ENCODE measurements at places on chromosomes 4 and X. TPM values are rescaled to one million over a fixed set of nuclear protein-coding genes. Genes with fewer than 3 reads are reported as not detected.
A peak's percentile ranks its signal among the peaks of the same experiment; 100 is the strongest.

- no peak for DNase-seq
Observed at GRCh38 chrX:135436966-135437866, 15.5 kb downstream of the SMIM10L2A start.

DNA sequence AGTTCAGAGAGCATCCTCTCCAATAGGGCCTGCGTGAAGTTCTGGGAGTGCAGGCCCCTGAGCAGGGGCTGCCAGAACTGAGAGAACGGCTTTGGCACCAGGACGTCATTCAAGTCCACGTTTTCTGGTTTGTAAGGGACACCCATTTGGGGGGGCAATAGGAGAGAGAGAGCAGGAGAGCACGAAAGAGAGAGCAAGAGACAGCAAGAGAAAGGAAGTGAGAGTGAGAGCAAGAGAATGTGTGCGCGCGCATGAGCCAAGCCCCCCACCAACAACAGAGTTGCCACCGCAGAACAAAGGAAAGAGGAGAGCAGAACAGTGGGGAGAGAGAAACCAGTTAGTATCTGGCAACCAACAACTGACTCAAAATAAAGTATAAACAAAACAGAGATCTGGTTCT lies 10.4 kb downstream of the LAS1L start:
- no peak for DNase-seq

- DNase-seq, result no peak
Observed at GRCh38 chr4:85416094-85416493, 58.9 kb upstream of the ARHGAP24 start.

DNA sequence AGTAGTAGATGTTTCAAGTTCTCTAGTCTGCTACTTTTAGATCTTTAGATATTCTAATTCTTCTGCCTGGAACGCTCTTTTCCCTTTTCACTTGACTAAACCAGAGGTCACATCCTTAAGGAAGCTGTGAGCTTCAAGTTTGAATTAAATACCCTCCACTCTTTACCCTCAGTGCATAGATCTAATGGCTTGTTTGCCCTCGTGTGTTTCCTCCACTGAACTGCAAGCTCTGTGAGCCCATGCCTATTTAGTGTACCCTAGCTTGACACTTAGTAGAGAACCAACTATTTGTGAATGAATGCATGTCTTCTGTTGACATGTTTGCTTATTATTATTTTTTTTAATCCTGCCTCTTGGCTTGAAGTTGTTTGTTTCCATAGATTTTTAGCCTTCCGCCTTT lies 138.3 kb downstream of the PDE5A start:
- DNase-seq, result peak; percentile 6

- no peak for DNase-seq
Observed at GRCh38 chr4:54218736-54219135, 10.4 kb upstream of the PDGFRA start.

DNA sequence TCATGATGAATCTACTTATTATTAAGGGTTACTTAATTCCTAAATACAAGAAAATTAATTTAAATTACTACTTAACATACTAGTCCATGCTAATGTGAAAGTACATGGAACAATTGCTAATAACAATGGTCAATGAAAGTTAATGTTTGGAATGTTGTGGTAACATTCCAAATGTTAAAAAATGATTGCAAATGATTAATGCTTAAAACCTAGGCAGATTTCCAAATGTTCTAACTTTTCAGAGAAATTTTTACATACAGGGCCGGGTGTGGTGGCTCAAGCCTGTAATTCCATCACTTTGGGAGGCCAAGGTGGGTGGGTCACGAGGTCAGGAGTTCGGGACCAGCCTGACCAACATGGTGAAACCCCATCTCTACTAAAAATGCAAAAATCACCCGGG lies 1851.3 kb upstream of the PCDH7 start:
- DNase-seq, result no peak

GRCh38 chr4:16772366-16772850 lies 126.0 kb downstream of the LDB2 start:
- no peak for DNase-seq

- DNase-seq, result no peak
Observed at GRCh38 chr4:4968161-4968725, 51.0 kb downstream of the CYTL1 start.

GRCh38 chr4:101421386-101421785 lies 74.1 kb upstream of the PPP3CA start:
- no peak for DNase-seq

- DNase-seq, result no peak
Observed at GRCh38 chr4:24096603-24097002, 206.8 kb upstream of the PPARGC1A start.

DNA sequence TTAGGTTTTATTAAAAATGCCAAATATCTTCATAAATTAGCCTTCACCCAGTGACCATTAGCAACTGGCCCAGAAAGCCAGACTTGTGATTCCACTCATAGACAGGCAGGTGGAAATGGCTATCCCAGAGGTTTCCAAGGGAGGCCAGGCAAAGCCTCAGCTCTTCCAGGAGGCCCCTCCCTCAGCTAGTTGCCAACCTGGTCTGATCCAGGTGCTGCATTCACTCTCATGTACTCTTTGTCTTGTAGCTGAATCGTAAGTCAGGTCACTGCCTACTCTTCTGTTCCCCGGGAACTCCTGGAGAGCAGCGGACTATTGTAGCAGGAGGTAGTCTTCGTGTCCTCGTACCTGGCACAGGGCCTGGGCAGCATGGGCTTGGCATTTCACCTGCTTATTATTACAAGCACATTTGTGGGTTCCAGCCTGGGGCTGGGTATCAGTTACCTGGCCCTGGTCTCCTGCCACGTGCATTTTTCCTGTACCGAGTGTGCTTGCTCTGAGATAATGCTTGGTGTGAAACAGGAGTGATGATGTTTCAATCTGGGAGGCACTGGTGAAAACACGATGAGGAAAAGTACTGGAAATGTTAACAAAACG lies 101.6 kb downstream of the FAM193A start:
- no peak for DNase-seq

DNA sequence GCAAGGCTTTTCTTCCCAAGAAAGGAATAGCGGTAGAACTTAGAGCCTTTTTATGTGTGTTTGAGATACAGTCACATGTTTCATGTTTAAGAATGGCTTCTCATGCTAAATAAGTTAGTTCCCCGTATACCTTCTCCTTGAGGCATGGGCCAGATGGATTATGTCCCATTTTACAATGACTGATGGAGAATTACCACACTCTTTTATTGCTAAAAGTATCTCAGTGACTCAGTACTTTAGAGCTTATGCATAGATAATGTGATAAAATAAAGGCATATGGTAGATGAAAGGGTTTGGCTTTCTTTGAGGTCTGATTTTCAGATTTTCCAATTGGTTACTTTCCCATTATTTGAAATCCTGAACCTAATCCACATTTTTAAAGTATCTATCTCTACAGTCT lies 121.8 kb upstream of the BMPR1B start:
- no peak for DNase-seq

- DNase-seq, result peak; percentile 77
Observed at GRCh38 chr4:4430492-4431195, 43.7 kb downstream of the NSG1 start.

- no peak for DNase-seq
Observed at GRCh38 chr4:139054791-139055505, 39.4 kb downstream of the NOCT start.

- DNase-seq, result no peak
Observed at GRCh38 chrX:116436358-116436816, at the start of gene SLC6A14. TSS of gene SLC6A14 (plus strand) at chrX:116436606. CDS start at chrX:116436710, 104 bp downstream.

GRCh38 chrX:124216396-124217115 lies 115.9 kb upstream of the TEX13D start:
- DNase-seq, result no peak

DNA sequence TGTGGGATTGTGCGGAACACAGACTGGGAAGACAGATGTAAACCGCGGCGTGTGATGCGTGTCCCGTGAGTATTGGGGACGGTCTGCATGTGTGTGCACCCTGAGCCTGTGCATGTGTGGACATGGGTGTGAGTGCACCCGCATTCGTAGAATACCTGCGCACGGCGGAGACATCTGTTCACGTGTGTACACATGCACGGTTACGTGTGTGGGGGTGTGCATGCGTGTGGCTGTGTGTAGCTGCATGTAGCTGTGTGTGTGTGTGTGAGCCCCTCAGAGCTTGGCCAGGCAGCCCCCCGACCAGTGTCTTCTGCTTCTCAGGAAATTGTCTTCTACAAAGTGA lies 19.6 kb downstream of the ATP5ME start:
- DNase-seq, result no peak

- DNase-seq, result no peak
Observed at GRCh38 chr4:145804116-145804515, 124.2 kb downstream of the C4orf51 start.

DNA sequence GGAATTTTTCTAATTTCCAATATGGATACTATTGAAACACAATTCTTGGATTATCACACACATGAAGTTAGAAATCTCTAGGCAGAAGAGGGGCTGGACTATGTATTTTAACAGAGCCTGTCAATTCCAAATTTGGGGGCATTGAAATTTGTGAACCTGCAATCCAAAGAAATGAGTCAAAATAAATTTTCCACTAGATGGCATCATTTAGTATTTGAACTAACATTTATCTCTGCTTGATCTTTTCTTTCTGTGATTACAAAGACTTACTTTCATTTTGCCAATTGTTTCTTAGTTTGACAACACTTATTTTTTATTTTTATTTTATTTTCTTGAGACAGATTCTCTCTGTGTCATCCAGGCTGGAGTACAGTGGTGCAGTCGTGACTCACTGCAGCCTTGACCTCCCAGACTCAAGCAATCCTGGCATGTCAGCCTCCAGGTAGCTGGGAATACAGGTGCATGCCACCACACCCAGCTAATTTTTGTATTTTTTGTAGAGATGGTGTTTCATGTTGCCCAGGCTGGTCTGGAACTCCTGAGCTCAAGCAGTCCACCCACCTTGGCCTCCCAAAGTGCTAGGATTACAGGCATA lies 2.7 kb upstream of the PYURF start:
- no peak for DNase-seq

DNA sequence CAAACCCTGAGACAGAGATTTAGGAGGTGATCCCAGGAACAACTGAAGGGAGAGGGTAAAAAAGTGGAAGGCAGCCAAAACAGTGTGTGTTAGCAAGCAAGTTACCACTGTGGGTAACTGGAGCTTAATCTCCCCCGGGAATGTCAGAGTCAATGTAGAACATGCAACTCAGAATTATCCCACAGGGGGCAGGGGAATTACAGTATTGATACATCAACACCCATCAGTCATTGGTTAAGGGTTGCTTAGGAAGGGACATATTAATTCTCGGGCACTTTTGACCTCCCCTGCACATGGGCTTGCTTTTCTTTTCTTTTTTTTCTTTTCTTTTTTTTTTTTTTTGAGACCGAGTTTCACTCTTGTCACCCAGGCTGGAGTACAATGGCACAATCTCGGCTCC lies 29.3 kb downstream of the CXorf58 start:
- DNase-seq, result no peak

DNA sequence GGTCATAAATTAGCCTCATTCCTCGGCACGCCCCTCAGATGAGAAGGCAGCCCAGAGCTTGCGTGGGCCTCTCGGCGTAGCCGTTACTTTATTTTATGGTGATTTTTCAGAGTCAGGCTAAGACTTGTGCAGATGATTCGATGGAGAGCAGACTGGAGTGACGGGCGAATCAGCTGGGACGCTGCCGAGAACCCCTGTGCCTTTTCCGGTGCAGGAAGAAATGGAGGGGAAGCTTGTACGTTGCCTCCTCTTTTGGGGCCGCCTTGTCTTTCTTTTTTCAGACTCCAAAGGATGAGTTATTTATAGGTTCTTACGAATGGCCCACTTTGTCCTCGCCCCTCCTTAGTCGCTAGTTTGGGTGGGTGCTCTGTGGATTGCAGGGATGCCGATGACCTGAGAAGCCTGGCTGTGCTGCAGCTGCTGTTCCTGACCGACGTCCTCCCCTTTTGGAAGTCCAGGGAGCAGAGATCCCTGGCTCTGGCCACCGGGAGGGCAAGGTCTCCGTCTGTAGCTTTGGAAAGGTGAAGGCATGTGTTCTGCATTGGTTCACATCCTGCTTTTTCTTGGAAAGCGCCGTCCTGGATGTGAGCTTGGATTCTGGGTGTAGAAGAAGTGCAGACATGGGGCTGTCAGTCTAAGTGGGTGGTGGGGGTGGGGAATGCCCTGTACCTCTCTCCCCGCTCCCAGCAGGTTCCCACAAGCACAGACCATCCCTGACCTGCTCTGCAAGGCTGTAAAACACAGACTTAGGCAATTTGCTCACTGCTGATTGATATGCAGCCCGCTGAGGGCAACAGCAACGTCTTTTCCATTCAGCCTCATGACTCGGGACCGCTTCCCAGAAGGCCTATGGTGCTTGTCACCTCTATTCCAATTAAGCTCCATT lies 9.3 kb downstream of the SORCS2 start:
- no peak for DNase-seq

DNA sequence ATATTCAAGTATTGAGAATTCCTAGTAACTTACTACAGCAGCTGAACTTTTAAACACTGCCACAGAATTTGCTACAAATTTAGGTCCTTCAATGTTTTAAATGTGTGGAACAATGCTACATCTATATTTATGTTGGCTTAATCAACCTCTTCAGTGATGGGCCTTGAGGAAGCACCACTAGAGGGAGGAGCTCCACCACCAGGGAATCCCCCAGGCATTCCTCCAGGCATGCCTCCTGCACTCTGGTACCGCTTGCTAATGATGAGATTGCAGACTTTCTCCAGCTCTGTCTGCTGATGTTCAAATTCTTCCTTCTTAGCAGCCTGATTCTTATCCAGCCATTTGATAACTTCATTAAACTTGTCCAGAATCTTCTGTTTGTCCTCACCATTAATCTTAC lies 190.8 kb downstream of the HTR2C start:
- DNase-seq, result no peak

GRCh38 chrX:40068048-40068447 lies 29.7 kb downstream of the BCOR start:
- peak; percentile 51 for DNase-seq

GRCh38 chr4:30641345-30641744 lies 78.8 kb upstream of the PCDH7 start:
- no peak for DNase-seq

GRCh38 chr4:146762016-146762415 lies 123.3 kb downstream of the POU4F2 start:
- no peak for DNase-seq

GRCh38 chrX:9642270-9642995 lies 123.2 kb downstream of the GPR143 start:
- DNase-seq, result peak; percentile 14

DNA sequence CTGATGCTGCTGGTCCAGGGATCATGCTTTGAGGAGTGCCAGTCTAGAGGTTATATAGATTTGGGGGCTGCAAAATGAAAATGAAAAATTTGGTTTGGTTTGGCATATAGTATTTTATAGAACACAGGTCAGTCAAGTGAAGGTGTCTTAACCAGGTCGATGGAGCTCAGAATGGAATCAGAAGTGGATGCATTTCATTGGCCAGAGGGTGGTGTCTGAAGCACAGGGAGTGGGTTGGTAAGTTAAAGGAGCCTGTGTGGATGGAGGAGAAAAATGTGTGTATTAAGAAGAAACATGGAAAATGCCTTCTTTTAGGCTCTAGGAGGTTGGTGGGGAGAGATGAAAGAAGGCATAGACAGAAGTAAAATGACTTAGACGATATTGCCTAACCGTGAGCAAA lies 8.6 kb downstream of the GALNT7 start:
- DNase-seq, result no peak

FGG gene
- total RNA-seq, result not detected

ADGRG2 gene
- not detected for total RNA-seq

CT45A10 gene
- not detected for total RNA-seq

STS gene
- 2.8 TPM for total RNA-seq

GPAT3 gene
- total RNA-seq, result 0.54 TPM

NPY5R gene
- total RNA-seq, result not detected

DGKK gene
- total RNA-seq, result 11.4 TPM

TMEM35A gene
- not detected for total RNA-seq

SLC6A8 gene
- 0.77 TPM for total RNA-seq

GPC3 gene
- not detected for total RNA-seq

NHS gene
- 0.28 TPM for total RNA-seq

DIPK2B gene
- not detected for total RNA-seq

GRIA2 gene
- total RNA-seq, result not detected

SPANXB1 gene
- not detected for total RNA-seq

CCSER1 gene
- 0.87 TPM for total RNA-seq

Data from natural killer cell (primary cell).